ENCODE measurements at places on chromosomes 2 and 18.

- DNase-seq = no peak
These were observed 19.1 kb upstream of the FHL2 start for GRCh38 chr2:105417857-105418436.

- no peak for DNase-seq
These were observed 151.6 kb upstream of the CAPN13 start for GRCh38 chr2:30958918-30959265.

DNA sequence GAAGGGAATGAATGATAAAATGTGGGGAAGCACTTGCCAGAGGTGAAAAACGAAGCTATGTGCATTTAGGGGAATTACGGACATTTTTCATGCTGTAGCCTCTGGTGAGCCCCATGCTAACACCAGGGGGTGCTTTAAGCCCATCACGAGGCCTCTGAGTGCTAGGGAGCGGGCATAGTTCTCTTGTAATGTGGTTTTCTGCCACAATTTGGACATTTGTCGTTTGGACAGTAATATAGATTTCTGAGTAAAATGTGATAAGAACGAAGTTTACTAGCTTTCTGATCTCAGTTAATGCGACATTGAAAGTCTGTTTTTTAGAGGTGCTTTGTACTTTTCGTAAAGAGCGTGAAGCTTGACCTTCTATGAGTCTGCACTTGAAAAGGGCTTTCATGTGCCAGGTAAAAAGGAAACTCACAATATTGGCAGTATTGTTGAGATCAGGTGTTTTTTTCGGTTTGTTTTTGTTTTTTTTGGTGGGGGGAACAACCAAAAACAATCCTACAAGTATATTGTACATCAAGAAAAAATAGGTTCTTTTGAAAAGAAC is 50.6 kb downstream of the TRAF3IP1 start:
- peak; percentile 10 for DNase-seq

DNA sequence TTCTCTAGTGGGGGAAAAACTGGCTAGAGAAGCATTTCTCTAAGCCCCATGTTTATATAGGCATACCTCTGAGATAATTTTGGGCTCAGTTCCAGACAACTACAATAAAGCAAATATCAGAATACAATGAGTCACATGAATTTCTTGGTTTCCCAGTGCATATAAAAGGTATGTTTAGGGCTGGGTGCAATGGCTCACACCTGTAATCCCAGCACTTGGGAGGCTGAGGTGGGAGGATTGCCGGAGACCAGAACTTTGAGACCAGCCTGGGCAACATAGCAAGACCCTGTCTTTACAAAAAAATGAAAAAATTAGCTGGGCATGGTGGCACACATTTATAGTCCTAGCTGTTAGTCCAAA is 22.2 kb downstream of the TSN start:
- no peak for DNase-seq

- no peak for DNase-seq
These were observed 113.7 kb downstream of the CLIP4 start for GRCh38 chr2:29228947-29229346.

DNA sequence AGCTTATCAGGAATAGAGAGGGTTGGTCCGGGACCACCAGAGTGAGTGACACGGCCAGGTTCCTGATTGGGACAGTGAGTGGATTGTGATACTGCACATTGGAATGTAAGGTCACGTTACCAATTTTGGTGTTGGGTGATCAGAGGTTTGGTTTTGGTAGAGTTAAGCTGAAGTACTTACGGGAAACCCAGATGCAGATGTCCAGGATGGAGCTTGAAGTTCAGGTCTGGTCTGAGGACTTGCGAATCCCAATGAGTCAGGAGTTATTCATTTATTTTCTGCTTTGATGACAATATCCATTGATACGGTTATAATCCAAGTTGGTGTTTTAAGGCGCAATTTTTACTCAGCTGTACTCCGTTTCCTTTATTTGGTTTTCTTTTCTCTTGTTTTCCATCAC is 273.6 kb downstream of the ALPK2 start:
- DNase-seq = no peak

DNA sequence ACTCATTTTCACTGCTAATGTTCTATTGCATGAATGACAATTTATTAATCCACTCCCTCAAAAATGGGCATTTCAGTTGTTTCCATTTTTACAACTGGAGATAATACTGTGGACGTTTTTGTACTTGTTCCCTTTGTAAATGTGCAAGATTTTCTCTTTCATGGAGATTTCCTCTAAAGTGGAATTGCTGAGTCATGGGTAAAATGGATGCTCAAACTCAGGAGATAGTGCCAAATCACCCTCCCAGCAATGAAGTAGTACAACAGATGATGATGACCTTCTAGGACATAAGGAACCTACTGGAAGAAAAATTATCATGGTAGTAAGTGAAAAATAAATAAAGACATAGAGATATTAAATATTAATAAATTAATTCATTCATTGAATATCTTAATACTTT is 460.8 kb upstream of the CHST9 start:
- DNase-seq = no peak

DNA sequence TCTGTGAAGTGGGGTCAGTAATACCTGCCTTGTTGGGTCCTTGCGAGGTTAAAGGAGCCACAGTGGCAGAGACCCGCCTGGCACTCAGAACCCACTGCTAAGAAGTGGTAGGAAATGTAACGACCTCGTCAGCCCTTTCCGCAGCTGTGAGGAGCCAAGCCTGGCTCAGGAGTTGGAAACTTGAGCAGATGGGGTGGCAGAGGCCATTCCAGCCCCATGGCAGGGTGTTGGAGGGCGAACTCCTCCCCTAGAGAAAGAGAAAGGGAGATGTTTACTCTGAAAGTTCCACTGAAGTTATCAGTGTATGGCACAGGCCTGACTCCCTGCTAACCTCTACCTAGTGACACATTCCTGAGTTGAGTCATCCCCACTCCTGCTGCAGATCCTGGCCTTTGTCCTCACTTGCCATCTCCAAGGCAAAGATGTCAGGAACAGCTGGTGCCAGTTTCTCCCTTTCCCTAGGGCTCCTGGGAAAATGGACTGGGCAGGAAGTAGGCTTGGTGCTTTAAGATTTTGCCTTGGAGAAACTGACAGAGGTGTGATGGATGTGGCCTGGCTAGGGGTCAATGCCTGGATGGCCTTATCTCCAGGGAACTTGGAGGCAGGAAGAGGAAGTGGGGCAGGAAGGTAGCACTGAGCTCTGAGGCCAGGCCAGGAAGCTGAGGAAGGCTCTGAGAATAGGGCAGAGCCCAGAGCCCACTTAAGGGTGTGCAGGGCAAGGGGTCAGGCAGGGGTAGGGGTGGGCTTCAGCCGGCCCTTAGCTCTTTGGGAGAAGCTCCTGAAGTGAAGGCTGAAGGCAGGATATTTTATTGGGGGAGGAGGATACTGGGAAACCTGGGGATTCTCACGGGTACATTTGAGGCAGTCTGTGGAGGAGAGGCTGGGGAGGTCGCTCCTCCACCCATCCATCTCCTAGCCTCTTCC is 888 bp downstream of the VAMP5 start:
- no peak for DNase-seq

- no peak for DNase-seq
These were observed 63.1 kb downstream of the MBP start for GRCh38 chr18:77069482-77069881.

GRCh38 chr18:48539406-48540250 is 797 bp downstream of the CTIF start:
- no peak for DNase-seq

DNA sequence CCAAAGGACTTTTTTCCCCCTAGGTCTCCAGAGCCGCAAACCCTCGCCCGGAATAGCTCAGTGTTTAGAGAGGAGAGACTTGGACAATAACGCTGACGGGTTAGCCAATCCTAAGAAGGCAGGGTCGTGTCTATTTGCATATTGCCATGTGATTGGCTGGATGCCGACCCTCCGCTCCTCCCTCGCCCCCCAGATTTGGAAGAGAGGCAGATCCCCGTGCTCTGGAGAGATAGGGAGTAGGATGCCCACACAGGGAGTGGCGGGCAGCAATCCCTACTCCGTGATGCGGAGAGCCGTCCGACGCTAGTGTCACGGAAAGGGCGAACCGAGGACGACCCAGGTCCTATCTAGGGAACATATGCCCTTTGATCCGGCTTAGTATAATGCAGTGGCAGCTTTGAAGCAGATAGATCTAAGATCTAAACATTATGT is 1.4 kb downstream of the WNT6 start:
- no peak for DNase-seq

GRCh38 chr2:206824993-206825392 is 59.6 kb downstream of the FASTKD2 start:
- no peak for DNase-seq

DNA sequence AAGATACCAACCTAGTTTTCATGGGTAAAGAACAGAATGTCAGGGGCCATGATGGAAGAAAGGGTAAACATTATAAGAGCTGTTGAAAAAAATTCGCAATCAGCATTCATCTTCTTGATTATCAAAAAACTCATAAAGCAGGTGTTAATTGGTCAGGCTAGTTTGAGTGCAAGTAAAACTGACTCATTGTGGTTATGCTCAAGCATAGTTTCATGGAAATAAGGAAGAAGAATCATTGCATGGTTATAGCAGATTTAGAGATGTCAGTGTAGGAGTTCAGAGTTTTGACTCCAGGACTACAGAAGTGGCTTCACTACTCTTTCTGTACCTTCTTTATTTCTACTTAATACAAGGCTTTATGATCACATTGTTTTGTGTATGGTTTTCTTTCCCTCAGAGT is 26.9 kb upstream of the CDH19 start:
- DNase-seq = no peak

GRCh38 chr2:213834331-213834730 is 550.1 kb downstream of the SPAG16 start:
- no peak for DNase-seq

DNA sequence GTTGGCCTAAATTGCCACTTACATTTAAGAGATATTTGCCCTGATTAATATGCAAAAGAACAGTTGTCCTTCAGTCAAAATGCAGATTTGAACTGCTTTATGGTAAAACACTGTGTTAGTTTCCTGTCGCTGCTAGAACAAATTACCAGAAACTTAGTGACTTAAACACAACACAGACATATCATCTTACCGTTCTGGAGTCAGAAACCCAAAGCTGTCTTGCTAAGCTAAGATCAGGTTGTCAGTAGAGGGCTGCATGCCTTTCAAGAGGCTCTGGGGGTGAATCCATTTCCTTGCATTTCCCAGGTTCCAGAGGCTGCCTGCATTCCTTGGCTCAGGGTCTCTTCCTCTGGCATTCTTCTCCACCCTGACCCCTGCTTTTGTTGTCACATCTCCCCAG is 149.5 kb downstream of the FAM161A start:
- no peak for DNase-seq

DNA sequence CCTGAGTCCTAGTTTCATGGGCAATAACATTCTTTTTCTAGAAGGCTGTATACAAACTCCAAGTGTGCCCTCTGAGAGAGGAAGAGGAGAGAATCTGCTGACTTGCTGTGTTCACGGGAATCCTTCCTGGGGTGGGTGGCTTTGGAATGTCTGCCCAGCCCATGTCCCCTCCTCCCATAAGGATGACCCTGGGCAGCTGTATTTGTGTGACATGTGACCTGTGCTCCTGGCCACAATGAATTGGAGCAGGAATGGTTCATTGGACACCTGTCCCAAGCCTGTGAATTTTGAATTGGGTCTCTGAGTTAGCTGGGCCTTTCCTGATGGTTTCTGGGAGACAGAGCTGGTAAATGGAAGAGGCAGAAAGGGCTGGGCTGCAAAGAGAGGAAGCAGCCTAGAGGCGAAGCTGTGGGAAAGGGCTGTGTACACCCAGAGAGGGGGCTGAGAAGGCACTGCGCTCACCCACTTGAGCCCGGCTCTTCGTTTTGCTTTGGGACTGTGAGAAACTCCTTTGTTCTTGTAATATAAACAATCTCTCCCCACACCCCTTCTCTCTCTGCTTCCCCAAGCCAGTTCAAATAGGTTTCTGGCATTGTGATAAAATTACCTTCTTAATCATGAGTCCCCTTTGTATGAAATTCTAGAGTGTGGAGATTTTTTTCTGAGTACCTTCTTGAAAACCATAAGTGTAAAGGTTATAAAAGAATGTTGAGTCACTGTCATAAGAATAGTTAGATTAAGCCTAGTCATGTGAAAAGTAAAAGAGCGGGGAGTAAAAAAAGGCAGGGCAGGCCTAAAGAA is 49.8 kb downstream of the SLC4A5 start:
- no peak for DNase-seq

DNA sequence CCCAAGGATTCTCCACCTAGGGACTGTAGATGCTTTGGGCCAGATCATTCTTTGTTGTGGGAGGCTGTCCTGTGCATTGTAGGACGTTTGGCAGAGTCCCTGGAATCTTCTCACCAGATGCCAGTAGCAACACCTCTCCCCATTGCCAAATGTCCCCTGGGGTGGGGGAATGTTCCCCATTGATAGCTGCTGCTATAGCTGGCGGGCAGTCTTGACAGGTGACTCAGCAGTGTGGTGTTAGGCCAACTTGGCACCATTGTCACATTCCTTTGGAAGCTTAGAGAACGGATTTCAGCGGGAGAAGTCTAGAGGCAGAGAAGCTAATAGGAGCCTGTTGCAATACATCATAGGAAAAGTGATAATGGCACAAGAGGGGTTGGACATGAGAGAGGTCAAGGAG is 495.7 kb upstream of the SMIM21 start:
- DNase-seq = no peak

DNA sequence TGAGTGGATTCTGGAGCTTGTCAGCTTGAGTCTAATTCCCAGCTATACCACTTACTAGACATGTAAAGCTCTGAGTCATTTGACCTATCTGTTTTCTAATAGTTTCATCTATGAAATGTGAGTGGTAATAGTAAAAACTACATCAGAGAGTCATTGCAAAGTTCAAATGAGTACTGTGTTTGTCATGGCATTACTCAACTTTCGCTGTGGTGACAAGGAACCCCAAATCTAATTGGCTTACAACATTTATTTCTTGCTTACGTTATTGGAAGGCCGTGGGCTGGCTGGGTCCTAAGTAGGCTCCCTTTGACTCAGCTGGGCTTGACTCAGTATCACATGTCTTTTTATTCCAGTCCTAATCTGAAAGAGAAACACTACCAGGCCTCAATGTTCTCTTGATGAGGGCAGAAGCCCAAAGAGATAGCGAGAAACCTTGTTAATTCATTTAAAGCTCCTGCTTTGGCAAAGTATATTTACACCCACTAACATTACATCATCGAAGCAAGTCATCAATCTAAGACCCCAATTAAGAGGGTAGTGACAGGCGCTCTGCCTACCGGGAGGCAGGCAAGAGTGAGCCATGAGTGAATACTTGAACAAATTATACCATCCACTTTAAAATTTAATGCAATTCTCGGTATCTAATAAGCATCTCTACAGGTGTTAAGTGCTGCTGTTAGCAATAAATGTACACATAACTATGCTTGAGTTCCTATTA is 431.8 kb upstream of the SPHKAP start:
- no peak for DNase-seq

- DNase-seq = no peak
These were observed 16.1 kb downstream of the SUPT7L start for GRCh38 chr2:27647289-27647688.

Data from stimulated activated CD4-positive, alpha-beta T cell treated with anti-CD3 and anti-CD28 coated beads, Interleukin-1b, Interleukin-23, amount 100 ng/mL, for 1 hour (primary cell).